Testis (tissue), 5 donors: ENCODE measurements at places on chromosomes 4 and X. TPM values are rescaled to one million over a fixed set of nuclear protein-coding genes. Genes with fewer than 3 reads are reported as not detected.

Gene ADH1B
- 24.6 TPM for polyA plus RNA-seq

Gene HSFX1
- polyA plus RNA-seq = 1.3 TPM

Gene ERVMER34-1
- 2.0 TPM for polyA plus RNA-seq

Gene RIPPLY1
- not detected for polyA plus RNA-seq

Gene PLK4
- polyA plus RNA-seq = 31.3 TPM

Gene OTC
- polyA plus RNA-seq = 0.55 TPM

Gene TMEM154
- 0.57 TPM for polyA plus RNA-seq

Gene BGN
- polyA plus RNA-seq = 174 TPM

Gene RBM46
- 42.0 TPM for polyA plus RNA-seq

Gene PAGE2B
- 86.8 TPM for polyA plus RNA-seq

Gene SMR3B
- polyA plus RNA-seq = 6.1 TPM

Gene TMEM144
- polyA plus RNA-seq = 45.4 TPM

Gene CTAG2
- polyA plus RNA-seq = 8.4 TPM

Gene KIAA1210
- 63.0 TPM for polyA plus RNA-seq

Gene SLIT2
- 8.7 TPM for polyA plus RNA-seq

Gene IL3RA
- 3.4 TPM for polyA plus RNA-seq

Gene AMTN
- polyA plus RNA-seq = not detected

Gene PABPC1L2B
- 0.73 TPM for polyA plus RNA-seq

Gene PDCL2
- polyA plus RNA-seq = 84.6 TPM

Gene BCOR
- polyA plus RNA-seq = 26.4 TPM

Gene RADX
- 6.2 TPM for polyA plus RNA-seq
